ENCODE measurements at places on chromosomes 13 and 19.
A peak's percentile ranks its signal among the peaks of the same experiment; 100 is the strongest.

GRCh38 chr19:48728911-48729664 is 9.6 kb upstream of the MAMSTR start:
- DNase-seq, result no peak

DNA sequence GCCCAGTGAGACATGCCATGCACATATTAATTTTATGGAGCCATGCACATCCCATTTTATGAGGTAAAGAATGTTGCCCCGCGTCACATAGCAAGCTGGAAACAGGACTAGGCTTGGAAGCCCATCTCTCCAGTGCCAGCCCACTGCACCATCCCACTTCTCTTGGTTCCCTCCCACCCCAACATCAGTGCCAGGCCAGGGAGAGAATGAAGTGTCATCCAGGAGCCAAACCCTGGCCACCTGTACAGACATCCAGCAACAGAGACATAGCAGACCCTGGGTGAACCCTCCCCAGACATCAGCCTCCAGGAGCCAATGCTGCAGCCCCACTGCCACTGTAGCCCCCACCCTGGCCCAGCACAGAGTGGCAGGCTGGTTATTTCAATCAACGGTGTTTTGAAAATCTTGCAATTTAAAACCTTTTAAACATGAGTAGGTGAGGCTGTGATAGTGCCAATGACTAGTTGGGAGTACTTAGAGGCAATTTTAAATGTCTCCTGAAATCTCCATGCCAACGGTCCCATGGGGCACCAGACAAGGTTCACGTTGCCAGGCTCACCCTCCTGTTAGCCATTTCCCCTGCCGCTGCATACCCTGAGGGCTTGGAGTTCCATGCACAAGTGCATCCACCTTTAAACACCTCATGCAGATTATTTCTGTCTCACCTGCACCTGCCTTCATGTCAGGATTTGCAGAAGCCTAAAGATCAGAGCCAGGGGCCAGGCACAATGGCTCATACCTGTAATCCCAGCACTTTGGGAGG is 34.7 kb downstream of the VSTM2B start:
- no peak for DNase-seq

GRCh38 chr19:33450689-33451088 is 70.9 kb downstream of the PEPD start:
- DNase-seq, result no peak

DNA sequence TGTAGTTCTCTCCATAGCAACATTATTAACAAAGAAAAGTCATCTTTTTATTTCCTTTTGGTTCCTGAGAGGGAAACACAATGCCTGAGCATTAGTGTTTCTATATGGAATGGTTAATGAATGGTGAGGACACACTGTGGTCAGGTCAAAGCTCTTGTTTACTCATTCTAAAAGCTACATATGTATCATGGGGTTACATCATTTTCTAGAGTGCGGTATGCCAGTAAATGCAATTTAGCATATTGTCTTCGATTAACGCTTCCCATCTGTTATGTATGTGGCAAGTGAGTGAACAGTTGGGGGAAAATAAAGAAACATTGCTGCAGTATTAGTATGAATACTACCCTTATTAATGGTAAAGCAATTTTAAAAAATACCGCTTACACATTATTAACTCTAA is 1152.2 kb upstream of the SPRY2 start:
- no peak for DNase-seq

DNA sequence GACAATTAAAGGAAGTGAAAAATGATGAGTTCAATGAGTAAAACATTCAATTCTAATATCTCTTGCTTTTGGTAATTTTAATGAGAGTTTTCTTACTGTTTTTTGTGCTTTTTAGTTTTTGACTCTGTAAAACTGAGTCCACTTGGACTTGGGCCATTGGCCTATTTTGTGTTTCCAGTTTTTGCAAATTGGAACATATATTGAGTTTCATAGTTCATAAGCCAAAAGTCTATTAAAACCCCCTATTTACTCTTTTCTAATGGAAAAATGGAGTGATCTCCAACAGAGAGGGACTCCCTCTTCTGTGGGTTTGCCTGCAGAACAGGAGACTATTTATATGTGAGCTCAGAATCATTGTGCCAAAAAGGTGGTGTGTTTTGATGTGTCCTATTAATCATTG is 219.7 kb upstream of the SPRY2 start:
- DNase-seq, result no peak

DNA sequence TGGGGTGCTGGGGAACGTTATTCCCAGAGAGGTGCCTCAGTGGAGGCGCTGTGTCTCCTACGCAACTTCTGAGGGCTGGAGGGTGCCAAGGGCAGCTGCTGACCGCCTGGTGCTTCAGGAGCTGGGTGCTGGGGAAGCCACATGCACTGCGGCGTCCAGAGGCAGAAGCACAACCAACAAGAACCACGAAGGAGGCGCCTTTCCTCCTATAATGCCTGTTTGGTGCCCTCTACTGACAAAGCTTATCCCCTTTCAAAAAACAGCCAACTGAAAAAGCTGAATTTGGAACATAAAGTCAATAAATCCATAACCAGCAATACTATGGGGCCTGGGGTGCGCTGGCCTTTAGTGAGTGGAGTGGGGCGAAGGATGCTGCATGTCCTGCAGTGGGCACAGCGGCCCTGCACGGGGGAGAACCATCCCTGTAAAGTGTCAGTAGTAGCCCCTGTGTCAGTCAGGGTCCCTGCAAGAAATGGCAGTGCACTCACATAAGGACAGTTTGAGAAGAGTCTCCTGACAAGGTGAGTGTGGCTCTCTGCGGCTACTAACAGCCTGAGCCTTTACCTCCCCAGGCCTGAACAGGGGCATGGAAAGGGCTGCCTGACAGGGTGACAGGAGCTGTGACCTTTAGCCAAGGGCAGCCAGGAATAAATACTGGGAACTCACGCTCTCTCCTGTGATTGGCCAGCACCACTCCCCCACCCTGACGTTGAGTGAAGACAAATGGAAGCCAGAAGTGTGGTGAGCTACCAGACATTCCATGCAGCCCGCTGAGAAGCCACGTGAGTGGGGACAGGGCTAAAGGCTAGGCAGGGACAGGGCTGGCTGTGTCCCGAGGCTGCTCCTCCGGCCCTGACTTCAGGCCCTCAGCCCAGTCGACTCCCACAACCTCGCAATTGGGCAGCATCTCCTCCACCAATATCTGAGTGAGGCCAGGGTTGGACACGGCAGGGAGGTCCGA is 4.5 kb upstream of the B3GNT8 start:
- DNase-seq, result peak; percentile 30

DNA sequence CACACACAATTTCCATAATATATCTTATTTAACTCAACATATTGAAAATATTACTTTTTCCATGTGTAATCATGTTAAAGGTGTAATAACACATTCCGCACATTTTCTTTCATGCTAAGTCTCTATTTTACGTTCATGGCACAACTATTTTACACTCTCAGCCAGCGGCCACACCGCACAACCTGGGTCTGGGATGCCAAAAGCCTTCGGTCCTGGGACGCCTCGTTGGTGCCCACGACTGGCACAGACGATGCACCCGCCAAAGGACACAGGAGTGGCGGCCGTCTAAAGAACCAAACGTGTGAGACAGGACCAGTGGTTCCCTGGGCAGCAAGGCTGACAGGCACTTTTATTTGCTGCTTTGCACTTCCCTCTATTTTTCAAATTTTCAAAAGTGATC is 10.0 kb upstream of the PROZ start:
- no peak for DNase-seq

GRCh38 chr19:45216667-45217066 is 28.5 kb downstream of the EXOC3L2 start:
- DNase-seq, result no peak

Data from GM12865 (cell line).